ENCODE measurements at places on chromosomes 11 and 22. TPM values are rescaled to one million over a fixed set of nuclear protein-coding genes. Genes with fewer than 3 reads are reported as not detected.

- no peak for DNase-seq
Measured at GRCh38 chr22:27247701-27248434, 553.7 kb downstream of the MN1 start.

GRCh38 chr22:46514592-46515207 is 22.7 kb downstream of the CELSR1 start:
- DNase-seq = peak; percentile 15

MMP10 gene
- total RNA-seq = not detected

GRCh38 chr11:79439410-79439885 is 1.4 kb downstream of the TENM4 start:
- no peak for DNase-seq

- DNase-seq = no peak
Measured at GRCh38 chr11:119538753-119539152, 115.8 kb upstream of the THY1 start.

CD248 gene
- total RNA-seq = 629 TPM

- DNase-seq = no peak
Measured at GRCh38 chr11:124725719-124726105, 14.0 kb upstream of the NRGN start.

DNA sequence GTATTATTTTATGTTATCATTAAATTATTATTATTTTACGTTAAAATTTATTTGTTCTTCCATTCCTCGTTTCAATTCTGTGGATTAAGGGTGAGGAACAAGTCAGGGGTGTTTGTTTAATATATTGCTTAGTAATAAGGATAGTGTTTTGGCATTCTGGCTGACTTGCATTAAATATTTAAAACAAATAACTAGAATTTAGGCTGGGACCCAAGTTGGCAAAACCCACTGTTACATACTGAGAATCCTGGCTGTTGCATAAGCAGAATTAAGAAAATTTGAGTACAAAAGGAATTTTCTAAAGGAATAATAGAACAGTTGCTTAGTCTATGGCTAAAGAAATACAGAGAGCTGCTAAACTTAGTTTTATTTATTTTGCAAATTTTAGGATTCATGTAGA is 196.4 kb downstream of the GUCY1A2 start:
- DNase-seq = no peak

GRCh38 chr11:119121811-119122124 is 388 bp downstream of the HINFP start:
- DNase-seq = no peak

- DNase-seq = no peak
Measured at GRCh38 chr22:48900327-48900597, 927.4 kb downstream of the BRD1 start.

- no peak for DNase-seq
Measured at GRCh38 chr11:12696911-12697581, 22.8 kb downstream of the TEAD1 start.

GRCh38 chr22:35721960-35722359 is 4.3 kb downstream of the APOL5 start:
- no peak for DNase-seq

DNA sequence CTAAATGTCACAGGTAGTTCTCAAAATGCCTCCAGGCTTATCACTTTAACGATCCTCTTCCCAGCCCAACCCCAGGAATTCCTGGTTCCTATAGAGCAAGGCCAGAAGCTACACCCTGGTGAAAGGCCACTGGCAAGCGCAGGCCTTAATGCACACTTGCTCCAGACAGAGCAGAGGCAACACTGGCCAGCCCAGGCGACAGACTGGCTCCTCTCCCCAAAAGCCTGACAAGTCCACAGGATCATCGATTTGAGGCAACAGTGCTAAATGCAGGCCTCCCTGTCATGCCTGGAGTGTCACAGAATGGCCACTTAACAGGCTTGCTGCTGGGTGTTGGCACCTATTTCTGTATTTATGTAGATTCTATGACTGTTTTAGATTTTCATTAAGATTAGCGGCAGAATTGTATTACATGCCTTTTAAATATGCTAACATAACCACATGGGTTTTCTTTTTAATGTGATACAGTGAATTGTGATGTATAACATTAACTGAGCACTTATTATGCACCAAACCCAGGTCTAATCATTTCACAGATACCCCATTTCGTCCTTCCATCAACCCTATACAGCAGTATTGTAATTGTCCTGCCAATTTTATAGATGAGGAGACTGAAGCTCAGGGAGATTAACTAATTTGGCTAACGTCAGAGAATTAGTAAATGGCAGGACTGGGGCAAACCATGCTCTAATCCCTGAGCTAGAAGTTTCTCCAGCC is 38.6 kb downstream of the PACSIN2 start:
- DNase-seq = no peak

DNA sequence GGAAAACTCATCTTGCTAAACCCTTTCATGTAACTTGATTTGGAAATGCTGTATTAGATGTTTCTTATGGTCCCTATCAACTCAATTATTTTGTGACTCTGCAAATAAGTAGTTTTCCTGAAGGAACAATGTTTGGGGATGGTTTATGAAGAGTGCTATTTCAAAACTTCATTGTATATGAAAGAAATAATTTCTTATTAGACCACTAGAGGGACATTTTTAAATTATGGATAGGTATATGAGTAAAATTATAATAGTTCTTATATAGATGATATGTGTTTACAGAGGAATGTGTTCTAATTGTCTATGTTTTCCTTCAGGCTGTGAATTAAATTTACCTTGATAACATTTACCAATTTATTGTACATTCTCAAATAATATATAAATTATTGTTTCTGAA is 509.4 kb upstream of the RAG2 start:
- DNase-seq = no peak

- DNase-seq = no peak
Measured at GRCh38 chr22:28444659-28445058, 235.0 kb downstream of the TTC28 start.

TREH gene
- not detected for total RNA-seq

GRCh38 chr11:119594639-119595249 is 134.3 kb downstream of the NECTIN1 start:
- DNase-seq = peak; percentile 71

Data from SJSA1 (cell line).